H54 (cell line): ENCODE measurements at places on chromosomes 11 and 22.
A peak's percentile ranks its signal among the peaks of the same experiment; 100 is the strongest.

- no peak for DNase-seq
Measured at GRCh38 chr11:132475026-132475425, 1057.3 kb downstream of the OPCML start.

DNA sequence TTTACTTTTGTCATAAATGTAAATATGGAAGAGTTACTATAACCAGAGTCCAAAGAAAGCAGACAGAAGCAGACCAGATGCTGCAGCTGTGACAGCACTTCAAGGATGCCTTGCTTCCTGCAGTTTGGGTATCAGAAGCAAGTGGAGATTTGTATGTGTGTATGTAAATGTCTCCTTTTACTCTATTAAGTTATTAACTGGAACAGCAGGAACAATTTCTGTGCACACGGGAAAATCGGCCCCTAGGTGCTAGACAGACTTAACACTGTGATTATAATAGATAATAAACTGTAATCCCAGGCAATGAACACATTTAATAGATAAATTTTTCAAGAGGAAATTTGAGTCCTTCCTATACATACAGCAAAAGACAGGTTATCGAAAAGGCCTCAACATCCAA lies 178.6 kb upstream of the PITPNB start:
- no peak for DNase-seq

GRCh38 chr22:28914201-28914600 lies 30.8 kb downstream of the ZNRF3 start:
- no peak for DNase-seq

GRCh38 chr11:43952401-43953342 lies 10.2 kb downstream of the C11orf96 start:
- DNase-seq, result no peak

- peak; percentile 70 for DNase-seq
Measured at GRCh38 chr11:112289588-112290492, 29.2 kb upstream of the PLET1 start.

DNA sequence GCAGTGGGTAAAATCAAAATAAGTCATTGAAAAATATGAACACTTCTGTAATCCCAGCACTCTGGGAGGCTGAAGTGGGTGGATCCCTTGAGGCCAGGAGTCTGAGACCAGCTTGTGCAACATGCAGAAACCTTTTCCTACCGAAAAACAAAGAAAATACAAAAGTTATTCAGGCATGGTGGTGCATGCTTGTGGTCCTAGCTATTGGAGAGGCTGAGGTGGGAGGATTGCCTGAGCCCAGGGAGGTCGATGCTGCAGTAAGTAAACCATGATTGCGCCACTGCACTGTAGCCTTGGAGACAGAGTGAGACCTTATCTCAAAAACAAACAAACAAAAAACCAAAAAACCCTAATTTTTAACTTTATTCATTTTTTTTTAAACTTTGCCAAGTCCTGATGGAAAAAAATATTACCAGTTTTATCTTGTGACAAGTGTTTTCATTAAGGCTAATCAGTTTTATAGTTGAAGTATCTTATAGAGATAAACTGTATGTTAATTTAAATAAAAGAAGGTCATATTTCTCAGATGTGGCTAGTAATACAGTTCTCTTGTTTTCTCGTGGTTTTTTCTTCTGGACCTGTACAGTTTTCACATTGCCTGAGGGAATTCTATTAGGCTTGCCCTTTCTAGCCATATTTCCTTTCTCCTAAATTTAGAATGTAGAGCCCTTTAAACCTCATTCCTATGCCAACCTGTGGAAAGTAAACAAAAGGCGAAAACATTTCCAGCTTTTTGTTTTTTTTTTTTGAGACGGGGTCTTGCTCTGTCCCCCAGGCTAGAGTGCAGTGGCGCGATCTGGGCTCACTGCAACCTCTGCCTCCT lies 9.4 kb downstream of the HIPK3 start:
- DNase-seq, result no peak
